ENCODE measurements at places on chromosomes 2 and 18. TPM values are rescaled to one million over a fixed set of nuclear protein-coding genes. Genes with fewer than 3 reads are reported as not detected.

CHCHD5 gene
- total RNA-seq, result 5.5 TPM

MROH2A gene
- total RNA-seq, result not detected

PTPN2 gene
- total RNA-seq, result 21.9 TPM

PLEK gene
- total RNA-seq, result 22.9 TPM

CLK1 gene
- 127 TPM for total RNA-seq

GCKR gene
- total RNA-seq, result not detected

- DNase-seq, result no peak
These were observed 9.8 kb upstream of the GPC1 start for GRCh38 chr2:240425697-240426096.

DNA sequence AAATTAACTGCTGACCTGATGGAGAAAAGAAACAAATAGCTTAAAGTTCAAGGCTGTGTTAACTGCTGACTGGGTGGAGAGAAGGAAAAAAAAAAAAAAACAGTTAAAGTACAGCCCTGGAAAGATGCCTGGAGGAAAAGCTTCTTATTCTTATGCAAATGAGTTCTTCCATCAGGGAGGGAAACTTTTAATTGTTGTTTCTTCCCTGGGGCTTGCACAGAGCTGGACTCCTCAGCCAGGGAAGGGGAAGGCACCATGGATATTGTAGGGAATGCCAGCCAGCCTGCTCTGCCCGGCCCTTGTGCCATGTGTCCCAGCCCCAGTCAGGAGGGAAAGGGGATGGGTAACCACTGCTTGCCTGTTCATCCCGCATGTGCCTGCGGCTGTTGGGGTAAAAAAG lies 833.1 kb upstream of the CRIM1 start:
- no peak for DNase-seq

DNA sequence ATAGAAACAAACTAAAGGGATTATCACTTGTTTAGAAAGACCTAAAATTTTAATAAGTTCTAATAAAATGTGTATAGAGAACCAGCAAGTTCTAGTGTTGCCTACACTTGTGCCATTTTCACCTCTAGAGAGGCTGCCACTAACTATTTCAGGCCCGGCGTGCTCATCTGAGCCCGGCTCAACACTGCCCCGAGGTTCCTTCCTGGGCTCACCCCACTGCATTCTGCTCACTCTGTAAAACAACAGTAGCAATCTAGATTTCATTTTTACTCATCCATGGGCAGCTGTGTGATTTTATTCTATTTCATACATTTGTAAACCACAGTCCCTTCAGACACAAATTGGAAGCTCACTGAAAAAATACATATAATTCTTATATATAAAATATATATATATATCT lies 253.2 kb downstream of the L3MBTL4 start:
- no peak for DNase-seq

DNA sequence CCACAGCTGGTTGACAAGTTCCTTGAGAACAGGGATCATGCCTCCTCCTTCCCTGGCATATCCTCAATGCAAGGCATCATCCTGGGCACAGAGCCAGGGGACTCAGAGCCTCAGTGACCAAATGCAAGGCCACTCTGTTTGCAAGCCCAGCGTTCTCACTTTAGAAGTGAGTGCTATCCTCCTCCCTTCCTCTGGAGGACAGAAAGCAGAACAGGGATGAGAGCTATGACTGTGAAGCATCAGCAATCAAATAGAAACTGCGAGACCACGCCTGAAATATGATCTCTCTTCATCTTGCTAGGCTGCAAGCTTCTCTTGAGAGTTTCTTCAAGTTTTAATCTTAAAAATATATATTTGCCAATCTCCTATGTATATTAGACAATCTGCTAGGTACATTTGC lies 119.8 kb downstream of the LRATD1 start:
- peak; percentile 16 for DNase-seq

DNA sequence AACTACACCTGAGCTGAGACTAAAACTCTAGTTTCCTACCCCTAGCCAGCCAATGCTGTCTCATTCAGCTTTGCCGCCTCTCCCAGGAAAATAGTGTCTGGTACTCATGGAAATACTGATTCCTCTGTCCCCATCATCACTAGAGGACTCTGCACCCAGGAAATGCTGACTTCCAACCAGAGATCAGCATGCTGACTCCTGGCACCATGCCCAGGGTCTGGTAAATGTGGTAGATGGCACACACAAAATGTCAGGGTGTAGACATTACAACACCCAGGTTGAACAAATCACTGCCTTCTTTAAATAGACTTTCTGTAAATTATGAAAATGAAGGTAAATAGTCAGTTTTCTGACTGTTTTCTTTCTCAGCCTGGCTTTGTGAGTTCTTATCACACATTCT lies 307.3 kb upstream of the CHAC2 start:
- no peak for DNase-seq

DNA sequence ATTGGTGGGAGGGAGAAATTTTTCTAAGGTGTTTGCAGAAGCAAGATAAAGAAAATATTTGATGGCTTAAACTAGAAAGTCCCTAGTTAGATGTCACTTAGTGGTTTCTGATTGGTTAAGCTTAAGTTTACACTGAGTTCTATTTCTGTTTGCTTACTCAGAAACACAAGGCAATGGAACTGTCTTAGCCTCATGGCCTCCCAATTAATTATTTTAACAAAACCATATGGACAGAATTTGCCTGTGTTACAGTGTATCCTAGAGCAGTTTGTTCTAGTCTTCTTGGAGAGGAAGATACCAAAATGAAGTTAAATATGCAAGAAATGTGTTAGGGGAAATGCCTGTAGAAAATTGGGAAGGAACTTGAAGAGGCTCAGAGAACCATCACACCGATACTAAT lies 4.6 kb upstream of the IMPACT start:
- DNase-seq, result no peak

All from umbilical cord (tissue), 2 donors.